Amygdala (tissue), 56 donors: ENCODE measurements at places on chromosomes 4 and X.

- no peak for DNase-seq
Measured at GRCh38 chr4:169246957-169247396, 23.8 kb downstream of the SH3RF1 start.

GRCh38 chr4:6889101-6889735, 20.4 kb upstream of the TBC1D14 start:
- DNase-seq: no peak

- no peak for DNase-seq
Measured at GRCh38 chr4:142961866-142962265, 115.8 kb upstream of the INPP4B start.

DNA sequence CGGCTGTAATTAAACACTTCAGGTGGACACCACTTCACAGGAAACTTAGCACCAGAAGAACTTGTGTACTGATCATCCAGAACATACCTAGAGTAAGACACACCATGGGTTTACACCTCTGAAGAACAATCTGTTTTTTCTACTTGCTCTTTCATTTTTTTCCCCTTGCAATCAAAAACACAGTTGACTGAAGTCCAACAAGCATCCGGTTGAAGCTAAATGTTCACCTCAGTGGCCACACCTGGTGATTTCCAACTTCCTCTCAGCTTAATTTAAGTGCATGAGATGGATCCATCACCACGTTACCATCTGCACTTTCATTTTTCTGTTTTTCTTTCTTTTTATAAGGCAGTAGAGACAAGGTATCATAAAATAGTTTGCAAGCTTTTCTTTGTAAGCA, 4.9 kb upstream of the TXK start:
- DNase-seq: no peak

DNA sequence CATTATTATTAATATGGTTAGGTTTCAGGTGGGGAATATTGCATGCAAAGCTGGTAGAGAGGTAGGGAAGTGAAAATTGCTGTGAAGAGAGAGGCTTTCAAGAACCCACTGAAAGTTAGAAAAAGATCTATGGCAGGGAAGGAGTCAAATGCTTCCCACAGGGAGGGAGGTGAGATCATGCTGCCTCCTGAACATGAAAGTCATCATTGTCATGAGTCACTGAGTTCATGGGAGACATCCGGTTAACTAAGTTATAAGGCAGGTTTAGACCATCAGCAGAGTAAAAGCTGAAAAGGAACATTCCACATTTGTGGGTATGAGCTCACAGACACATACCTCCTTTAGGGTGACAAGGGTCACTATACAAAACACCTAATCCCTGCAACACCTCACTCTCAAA, 16.2 kb downstream of the GATB start:
- no peak for DNase-seq
